Left colon (tissue), 2 donors: ENCODE measurements at places on chromosomes 4 and X. TPM values are rescaled to one million over a fixed set of nuclear protein-coding genes. Genes with fewer than 3 reads are reported as not detected.

USP17L28 gene
- total RNA-seq = not detected

NUDT10 gene
- not detected for total RNA-seq

GATA1 gene
- total RNA-seq = not detected

PF4V1 gene
- total RNA-seq = not detected

ANK2 gene
- total RNA-seq = 7.4 TPM

HS6ST2 gene
- total RNA-seq = 0.87 TPM

KLHL13 gene
- total RNA-seq = 6.3 TPM

TSPAN5 gene
- 6.9 TPM for total RNA-seq

TRMT44 gene
- total RNA-seq = 16.4 TPM

CDKL2 gene
- 1.6 TPM for total RNA-seq

RHOXF1 gene
- 0.47 TPM for total RNA-seq

ABCB7 gene
- total RNA-seq = 26.3 TPM

GAB3 gene
- total RNA-seq = 1.2 TPM

SYTL4 gene
- 52.5 TPM for total RNA-seq

XAGE2 gene
- not detected for total RNA-seq

FGB gene
- not detected for total RNA-seq

CXCL1 gene
- total RNA-seq = 4.3 TPM

P2RY8 gene
- 0.43 TPM for total RNA-seq

XAGE1A gene
- total RNA-seq = not detected

UGT2B15 gene
- 85.7 TPM for total RNA-seq

MAGEA2B gene
- not detected for total RNA-seq

PLP1 gene
- 16.7 TPM for total RNA-seq

STS gene
- total RNA-seq = 34.9 TPM

F8A3 gene
- 10.7 TPM for total RNA-seq

POF1B gene
- total RNA-seq = 159 TPM

F8A2 gene
- not detected for total RNA-seq

PAK3 gene
- total RNA-seq = 0.84 TPM

UGT8 gene
- total RNA-seq = 58.1 TPM

RBM47 gene
- 301 TPM for total RNA-seq

GPR143 gene
- total RNA-seq = 0.82 TPM

PLP2 gene
- 142 TPM for total RNA-seq

PPP1R2C gene
- total RNA-seq = not detected

PPA2 gene
- 142 TPM for total RNA-seq

ZAR1 gene
- not detected for total RNA-seq

NWD2 gene
- total RNA-seq = 1.2 TPM

SSX3 gene
- total RNA-seq = not detected

ODAPH gene
- total RNA-seq = not detected

HMX1 gene
- total RNA-seq = not detected

BEX5 gene
- total RNA-seq = 2.1 TPM

FAM193A gene
- total RNA-seq = 22.8 TPM

UCP1 gene
- total RNA-seq = not detected

HPGDS gene
- total RNA-seq = 3.3 TPM

TBC1D8B gene
- total RNA-seq = 13.9 TPM

GRXCR1 gene
- not detected for total RNA-seq
